Urothelium cell line (cell line): ENCODE measurements at places on chromosomes 16 and 17.
A peak's percentile ranks its signal among the peaks of the same experiment; 100 is the strongest.

GRCh38 chr17:76198702-76199101 is 41.6 kb downstream of the RNF157 start:
- no peak for DNase-seq

DNA sequence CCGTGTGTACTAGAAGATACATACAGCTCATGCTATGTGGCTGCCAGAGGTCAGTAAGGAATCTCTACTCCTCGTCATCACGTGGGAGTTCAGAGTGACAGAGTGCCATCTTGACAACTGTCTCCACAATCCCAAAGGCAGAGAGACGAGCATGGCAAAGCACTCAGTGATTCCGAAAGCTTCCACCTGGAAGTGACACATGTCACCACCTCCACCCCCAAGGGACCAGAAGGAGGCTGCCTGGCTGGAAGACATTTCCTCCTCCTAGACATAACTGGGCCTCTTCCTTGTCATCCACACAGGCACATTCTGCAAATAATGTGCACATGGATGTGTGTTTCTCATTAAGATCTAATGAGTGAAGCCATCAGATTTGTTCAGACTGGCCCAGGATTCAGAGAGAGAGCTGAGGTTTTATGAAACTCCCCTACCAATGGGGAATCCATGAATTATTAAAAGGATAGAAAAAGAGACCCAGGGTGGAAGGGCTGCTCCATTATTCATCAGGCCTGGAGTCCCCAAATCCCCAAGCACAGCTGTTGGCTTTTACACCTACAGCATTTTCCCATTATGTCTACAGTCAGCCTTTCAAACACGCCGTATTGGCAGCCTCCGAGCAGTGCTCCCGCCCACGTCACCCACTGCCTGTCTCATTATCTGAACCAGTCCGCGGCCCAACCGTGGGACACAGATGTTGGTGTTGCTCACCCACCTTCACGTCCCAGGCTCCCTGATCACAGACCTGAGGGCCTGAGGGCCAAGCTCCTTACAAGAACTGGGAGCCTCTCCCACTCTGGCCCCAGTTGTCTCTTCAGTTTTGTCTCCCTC is 3.3 kb upstream of the CACNG5 start:
- no peak for DNase-seq

DNA sequence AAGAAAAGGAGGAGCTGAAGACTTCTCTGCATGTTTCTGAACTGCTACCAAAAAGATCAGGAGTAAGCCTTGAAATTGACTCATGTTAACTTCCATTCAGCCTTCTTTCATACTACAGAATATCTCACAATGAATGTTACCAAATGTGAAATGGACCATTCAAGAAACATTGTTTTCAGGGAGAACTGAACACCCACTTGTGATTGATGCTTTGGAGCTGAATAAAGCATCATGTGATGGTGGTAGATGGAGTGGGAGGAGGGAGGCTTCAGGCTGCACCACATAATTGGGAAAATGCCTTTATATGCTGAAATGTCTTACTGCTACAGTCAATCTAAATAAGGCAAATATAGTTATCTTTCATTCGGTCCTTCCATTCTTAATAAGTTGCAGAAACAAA is 127.8 kb downstream of the CDH8 start:
- DNase-seq: no peak

GRCh38 chr16:79257953-79258490 is 342.5 kb downstream of the MAF start:
- no peak for DNase-seq

DNA sequence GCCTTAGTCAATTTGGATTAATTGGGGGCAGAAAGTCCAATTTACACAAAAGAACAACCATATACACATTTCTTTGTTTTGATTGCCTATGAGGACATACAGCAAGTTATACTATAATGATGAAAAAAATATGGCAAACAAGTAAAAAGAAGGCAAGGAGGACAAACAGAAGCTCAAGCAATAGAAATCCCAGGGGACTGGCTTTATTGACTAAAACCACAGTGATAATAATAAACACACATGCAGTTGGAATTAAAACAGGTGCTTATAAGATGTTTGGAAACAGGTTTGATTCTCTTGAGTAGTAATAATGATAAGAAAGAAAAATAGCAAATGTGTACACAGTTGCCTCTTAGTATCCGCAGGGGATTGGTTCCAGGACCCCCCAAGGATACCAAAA is 176.4 kb downstream of the SHISA9 start:
- DNase-seq: no peak

- peak; percentile 66 for DNase-seq
Measured at GRCh38 chr16:4323845-4324488, 8.1 kb downstream of the GLIS2 start.

DNA sequence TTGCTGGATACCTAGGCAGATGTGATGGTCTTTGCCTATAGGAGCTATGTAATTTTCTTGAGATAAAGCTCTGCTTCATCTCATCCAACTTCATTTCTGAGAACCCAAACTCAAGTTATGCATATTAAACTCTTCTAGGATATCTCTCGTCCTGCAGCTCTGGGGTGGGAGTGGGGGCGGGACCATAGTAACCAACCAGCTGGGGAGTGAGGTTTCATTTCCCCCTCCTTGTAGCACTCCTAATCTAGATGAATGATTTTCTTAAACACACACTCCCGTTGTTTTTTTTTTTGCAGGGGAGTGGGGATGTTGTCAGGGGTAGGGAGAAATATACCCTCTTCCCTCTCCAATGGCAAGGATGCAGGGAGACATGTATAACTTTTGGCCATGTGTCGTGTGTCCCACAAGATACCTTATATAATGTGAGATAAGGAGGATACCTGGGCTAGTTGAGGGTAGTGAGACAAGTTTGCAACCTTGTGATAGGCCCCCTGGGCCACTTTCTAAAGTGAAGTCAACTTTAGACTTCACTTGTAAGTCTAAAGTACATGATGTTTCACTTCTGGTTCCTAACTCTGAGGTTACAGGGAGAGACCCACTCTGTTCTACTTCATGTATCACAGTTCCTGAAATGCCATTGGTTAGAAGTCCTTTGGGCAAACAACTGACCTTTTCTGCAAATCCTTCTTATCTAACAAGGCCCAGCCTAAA is 10.5 kb upstream of the HEATR6 start:
- DNase-seq: no peak

DNA sequence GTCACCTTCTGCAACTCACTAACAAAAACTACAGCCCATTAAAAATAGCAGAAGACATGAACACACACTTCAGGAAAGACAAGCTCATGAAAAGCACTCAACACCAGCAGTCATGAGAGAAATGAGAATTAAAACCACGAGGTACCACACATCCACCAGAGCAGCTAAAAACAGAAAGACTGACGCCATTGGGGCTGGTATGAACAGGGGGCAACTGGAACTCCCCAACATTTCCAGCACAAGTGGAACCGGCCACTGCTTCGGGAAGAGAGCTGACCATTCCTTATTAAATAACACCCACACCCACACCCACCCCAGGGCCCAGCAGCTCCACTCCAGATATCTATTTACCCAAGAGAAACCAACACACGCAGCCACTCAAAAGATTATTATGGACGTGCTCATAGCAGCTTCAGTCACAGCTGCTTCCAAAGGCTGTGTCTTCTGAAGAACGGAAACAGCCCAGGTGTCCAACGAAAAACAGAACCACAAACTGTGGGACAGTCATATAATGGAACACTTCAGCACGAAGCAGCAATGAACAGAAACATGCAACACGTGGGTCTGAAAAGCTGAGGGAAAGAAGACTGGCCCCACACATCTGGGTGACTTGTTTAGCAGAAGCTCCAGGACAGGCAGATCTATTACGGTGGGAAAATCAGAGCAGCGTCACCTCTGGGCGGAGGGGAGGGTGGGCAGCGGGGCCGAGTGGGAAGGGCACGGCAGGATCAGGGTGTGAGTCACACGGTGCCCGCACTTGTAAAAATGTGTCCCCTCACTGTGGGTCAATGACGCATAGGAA is 41.1 kb downstream of the KLHDC4 start:
- DNase-seq: no peak

DNA sequence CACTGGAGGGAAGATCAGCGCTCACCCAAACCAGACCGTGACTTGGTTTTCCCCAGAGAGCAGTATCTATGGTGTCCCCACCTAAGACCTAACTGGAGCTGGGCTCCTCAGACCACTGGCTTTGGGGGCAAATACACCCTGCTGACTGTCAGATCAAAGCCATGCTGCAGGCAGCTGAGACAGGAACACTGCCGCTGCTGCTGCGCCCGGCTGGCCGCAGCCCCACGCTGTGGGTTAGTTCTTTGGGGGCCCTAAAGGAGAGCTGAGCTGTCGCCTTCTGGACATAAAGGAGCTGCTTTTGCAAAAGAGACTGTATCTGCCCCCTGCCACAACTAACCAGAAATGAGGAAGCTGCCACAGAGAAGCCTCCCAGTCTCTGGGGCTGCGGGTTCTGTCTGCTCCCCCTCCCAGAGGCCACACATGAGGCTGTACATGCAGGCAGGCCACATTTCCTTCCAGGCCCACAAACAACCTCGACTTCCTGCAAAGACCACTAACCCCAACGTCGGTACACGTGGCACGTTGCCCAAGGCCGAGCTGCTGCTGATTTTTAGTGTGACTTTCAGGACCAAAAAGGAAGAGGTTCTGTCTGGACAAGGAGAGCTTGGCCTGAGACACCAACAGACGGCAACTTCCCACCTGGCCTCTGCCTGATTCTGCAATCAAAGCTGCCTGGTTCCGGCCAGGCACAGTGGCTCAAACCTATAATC is 18.2 kb upstream of the ABR start:
- no peak for DNase-seq

GRCh38 chr17:40086150-40087044 is 14.0 kb downstream of the NR1D1 start:
- peak; percentile 62 for DNase-seq

DNA sequence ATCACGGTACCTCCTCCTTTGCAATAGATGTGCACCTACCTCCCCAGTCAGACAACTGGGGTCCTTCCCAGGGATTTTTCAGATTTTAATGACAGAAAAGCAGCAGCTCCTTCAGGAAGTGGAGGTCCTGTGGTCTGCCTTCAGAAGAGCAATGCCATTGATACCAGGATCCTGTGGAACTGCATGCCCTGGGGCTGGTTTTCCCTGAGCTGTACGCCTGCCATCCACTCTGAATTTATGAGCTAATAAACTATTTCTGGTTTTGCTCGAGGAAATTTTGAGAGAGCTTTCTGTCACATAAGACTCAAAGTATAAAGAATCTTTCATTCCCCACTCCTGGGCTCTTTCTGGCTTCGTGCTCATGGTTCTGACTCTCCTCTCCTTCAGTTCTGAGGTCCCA is 10.0 kb upstream of the CCL23 start:
- no peak for DNase-seq

DNA sequence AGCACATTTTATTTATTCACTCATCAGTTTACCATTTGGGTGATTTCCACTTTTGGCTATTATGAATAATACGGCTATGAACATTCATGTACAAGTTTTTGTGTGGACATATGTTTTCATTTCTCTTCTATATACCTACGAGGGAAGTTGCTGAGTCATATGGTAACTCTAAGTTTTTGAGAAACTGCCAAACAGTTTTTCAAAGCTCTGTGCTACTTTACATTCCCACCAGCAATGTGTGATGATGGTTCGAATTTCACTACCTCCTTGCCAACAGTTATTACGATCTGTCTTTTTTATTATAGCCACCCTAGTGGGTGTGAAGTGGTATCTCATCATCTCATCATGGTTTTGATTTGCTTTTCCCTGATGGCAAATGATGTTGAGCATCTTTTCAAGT is 63.7 kb upstream of the MRTFB start:
- DNase-seq: no peak

DNA sequence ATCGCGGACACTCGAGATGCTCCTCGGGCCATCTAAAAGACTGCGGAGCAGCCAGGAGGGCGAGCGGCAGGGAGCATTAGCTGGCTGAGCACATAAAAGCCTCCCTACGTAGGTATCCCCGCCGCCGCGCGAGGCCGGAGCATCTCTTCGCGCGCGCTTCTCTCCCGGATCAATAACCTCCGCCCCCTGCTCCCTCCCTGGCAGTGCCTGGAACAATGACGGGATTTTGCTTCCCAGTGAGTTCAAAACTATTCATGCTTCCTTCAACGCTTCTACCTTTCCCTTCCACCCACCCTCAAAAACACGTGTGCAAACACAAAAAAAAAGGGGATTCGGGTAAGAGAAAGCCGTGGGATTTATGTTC is 984 bp downstream of the CENPV start:
- peak; percentile 35 for DNase-seq

GRCh38 chr17:16971458-16972338 is at the start of gene TNFRSF13B:
Gene TNFRSF13B, minus strand, starts transcription at chr17:16972118. Its CDS starts 43 bp downstream, at chr17:16972075.
- no peak for DNase-seq

DNA sequence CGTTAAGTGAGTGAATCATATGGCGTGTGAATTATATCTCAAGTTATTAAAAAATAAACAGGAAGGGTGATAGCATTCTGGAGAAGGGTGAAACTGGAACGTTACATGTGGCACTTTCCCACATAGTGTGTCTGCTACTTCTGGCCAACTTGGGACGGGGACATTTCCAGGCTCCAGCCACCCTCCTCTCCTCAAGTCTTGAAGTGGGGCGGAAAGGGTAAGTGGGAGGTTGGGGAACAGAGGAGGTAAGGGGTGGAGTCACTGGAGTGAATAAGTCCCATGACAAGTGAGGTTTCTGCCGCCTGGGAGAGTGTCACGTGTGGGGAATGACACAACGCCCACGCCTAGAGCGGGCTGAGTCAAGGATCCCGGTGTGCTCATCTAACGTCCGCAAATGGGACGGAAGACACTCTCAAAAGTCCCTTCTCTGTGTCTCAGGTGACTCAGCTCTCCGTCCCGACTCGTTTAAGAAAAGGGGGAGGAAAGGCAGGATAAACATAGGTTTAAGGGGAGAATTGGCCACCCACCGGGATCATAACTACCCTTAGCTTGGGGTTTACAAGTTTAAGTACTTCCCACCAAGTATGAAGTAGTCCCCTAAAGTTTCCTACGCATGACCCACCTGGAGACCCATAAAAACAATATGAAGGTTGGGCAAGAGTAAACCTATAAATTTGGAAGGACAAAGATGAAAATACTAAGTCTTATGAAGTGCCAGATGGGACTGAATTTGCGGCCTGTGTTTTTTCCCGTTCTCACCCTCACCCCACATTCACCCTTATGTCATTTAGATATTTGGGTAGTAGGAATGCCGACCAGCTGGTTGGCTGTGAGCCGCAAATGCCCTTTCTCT is 1.2 kb upstream of the SPAG9 start:
- peak; percentile 88 for DNase-seq

GRCh38 chr17:37598145-37598544 is 11.1 kb downstream of the SYNRG start:
- no peak for DNase-seq

- DNase-seq: no peak
Measured at GRCh38 chr17:15662681-15663080, 21.4 kb downstream of the TRIM16 start.
